ENCODE measurements at places on chromosomes 16 and 17.

- DNase-seq, result no peak
Measured at GRCh38 chr17:66507103-66507923, 204.9 kb downstream of the PRKCA start.

- DNase-seq, result no peak
Measured at GRCh38 chr16:53502331-53503269, at the start of gene AKTIP. Gene AKTIP (minus strand): TSS chr16:53503209. CDS start chr16:53500259, 2,950 bp downstream.

DNA sequence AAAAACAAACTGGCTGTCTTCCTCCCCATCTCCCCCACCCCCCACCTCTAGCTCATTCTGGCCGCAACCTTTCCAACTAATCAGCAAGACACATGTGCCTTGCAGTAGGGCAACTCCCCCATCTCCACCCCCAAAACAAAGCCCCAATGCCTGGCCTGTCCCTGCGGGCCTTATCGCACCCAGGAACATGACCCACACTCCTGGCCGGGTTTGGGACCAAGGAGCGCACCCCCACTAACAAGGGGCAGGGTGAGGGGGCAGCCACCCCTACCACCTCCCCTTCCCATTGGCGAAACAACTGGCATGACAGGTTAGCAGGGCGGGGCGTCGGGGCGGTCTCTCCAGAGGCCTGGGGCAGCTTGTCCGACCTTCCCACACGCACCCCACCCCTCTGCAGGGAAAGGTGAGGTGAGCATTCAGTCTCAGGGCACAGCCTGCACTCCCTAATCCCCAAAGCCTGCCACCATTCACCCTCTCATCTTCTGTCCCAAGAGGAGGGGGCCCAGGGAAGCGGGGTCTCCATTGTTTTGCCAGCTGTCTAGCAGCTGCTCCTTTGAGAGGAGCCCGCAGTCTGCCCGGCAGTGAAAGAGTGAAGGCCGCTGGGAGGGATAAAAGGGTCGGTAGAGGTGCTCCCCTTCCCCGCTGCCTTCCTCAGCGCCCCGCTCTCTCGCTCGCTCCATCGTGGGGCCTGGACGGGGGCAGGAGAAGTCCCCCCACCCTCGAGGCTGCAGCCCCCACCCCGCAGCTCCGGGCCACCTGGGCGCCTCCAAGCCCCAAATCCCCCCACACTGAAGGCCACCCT lies 765 bp downstream of the MYO18A start:
- DNase-seq, result no peak

- DNase-seq, result no peak
Measured at GRCh38 chr16:78323315-78323714, 223.9 kb downstream of the WWOX start.

GRCh38 chr17:31321481-31321880 lies at the start of gene EVI2A:
Gene EVI2A (minus strand): TSS chr17:31321622. CDS start chr17:31319013, 2,609 bp downstream.
- DNase-seq, result no peak

Measured in activated CD8-positive, alpha-beta memory T cell treated with anti-CD3 and anti-CD28 coated beads for 48 hours (primary cell).